Gastroesophageal sphincter (tissue), 4 donors: ENCODE measurements at places on chromosomes 7 and 10. TPM values are rescaled to one million over a fixed set of nuclear protein-coding genes. Genes with fewer than 3 reads are reported as not detected.

DNA sequence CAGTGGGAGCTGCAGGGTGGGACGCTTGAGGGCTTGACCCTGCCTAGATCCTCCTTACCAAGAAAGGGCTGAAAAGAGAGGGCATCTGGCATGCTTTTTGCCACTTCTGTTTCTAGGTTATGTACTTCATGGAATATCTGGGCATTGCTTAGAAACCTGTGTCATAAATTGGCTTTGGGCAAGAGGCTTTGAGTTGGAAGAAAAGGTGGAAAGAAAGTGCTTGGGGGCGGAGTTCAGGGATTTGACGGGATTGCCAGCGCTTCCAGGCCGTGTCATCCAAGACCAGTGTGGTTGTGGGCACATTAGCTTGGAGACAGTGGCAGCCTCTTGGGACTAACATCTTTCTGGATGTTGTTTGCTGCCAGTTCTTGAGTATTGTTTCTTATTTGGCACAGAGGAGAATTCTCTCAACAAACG lies 825 bp downstream of the ZNF862 start:
- ATAC-seq, result no peak

- ATAC-seq, result no peak
Measured at GRCh38 chr7:79719216-79719615, 265.7 kb upstream of the MAGI2 start.

The RHEB gene
- 107 TPM for total RNA-seq

- no peak for ATAC-seq
Measured at GRCh38 chr7:17548014-17548653, 249.7 kb downstream of the AHR start.

The CCDC146 gene
- 29.3 TPM for total RNA-seq

The WIPF3 gene
- 5.9 TPM for total RNA-seq

DNA sequence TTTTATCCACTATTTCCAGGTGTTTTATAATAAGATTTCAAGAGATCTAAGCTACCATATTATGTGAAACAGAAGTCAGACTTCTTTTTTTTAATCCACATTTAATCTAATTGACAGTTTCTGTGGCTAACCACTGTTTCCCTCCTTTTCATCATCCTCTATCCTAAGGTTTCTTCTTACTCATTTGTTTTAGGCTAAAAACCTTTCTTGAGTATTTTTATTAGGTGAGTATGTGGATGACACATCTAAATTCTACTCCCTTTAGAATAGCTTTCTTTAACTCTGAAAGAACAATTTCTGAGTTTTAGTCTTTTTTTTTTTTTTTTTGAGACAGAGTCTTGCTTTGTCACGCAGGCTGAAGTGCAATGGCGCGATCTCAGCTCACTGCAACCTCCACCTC lies 62.7 kb downstream of the NPY start:
- no peak for ATAC-seq

DNA sequence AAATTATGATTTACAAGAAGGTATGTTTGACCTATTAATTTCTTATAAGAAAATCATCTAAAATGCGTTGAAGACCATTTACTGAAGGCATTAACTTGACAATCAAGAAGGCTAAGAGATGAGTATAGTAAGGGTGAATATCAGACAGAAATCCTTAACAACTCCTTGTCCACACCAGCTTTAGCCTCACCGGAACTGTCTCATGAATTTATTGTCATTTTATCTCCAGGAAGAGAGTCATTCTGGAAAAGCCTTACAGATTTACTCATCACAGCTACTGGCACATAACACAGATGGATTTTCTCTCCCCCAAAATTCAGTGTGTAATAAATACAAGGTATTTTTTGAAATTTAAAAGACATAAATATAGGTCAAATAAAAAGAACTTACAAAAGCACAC lies 129.4 kb upstream of the LSM8 start:
- no peak for ATAC-seq

DNA sequence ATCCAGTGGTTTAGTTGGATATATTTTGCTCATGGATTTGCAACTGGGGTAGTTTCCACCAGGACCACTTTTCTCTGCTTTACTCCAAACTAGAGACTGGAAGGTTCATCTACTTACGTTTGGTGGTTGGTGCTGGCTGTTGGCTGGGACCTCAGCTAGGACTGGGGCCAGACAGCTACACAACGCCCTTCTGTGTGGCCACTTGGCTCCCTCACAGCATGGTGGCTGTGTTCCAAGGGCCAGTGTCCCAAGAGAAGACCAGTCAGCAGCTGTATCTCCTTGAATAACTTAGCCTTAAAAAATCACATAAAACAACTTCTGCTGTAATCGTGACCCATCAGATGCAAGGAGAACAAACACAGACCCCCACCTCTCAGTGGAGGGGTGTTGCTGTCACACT lies 4.2 kb upstream of the KCNH2 start:
- no peak for ATAC-seq

GRCh38 chr7:69674701-69675182 lies 76.5 kb downstream of the AUTS2 start:
- ATAC-seq, result no peak

GRCh38 chr10:93376372-93377293 lies 105.5 kb downstream of the MYOF start:
- peak; percentile 82 for ATAC-seq
